ENCODE measurements at places on chromosomes 7 and 10.

- DNase-seq = no peak
Observed at GRCh38 chr7:133796782-133797745, 330.1 kb upstream of the LRGUK start.

DNA sequence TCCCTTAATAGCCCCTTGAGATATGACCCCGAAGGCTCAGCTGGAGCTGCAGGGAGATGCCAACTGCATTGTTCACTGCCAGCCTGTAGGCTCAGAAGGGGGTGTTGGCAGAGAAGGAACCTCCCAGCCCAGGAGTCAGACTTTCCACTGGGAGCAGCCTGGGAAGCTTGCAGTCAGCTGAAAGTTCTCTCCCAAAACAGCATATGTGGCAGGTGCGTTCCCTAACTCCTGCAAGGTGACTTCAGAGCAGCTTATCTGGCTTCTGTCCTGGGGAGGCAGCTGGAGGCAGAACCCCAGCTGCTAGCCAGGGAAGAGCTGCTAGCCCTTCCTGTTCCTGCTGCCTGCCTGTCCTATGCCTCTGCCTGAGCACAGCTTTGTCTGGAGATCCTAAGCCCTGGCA lies 8.1 kb downstream of the SFTPA2 start:
- no peak for DNase-seq

GRCh38 chr7:2932402-2933251 lies 88.5 kb upstream of the GNA12 start:
- no peak for DNase-seq

DNA sequence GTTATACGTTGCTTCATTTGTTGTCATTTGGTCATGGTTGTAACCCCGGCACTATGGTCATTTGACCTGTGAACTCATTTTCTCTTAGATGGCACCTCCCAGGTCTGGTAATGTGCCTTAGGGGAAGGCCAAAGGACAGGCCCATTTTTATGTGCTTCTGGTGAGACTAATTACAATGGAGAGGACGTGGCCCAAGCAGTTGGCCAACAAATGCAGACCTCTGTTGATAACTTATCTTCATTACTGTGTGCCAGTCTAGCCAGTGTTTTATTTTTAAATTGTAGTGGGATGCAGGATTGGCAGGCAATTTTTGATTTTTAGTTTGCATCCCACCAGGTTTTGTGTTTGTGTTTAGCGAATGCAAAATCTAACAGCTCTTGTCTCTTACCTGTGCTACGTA lies 321.5 kb upstream of the AKR1E2 start:
- DNase-seq = no peak

- no peak for DNase-seq
Observed at GRCh38 chr10:92681306-92681834, 8.4 kb upstream of the HHEX start.

DNA sequence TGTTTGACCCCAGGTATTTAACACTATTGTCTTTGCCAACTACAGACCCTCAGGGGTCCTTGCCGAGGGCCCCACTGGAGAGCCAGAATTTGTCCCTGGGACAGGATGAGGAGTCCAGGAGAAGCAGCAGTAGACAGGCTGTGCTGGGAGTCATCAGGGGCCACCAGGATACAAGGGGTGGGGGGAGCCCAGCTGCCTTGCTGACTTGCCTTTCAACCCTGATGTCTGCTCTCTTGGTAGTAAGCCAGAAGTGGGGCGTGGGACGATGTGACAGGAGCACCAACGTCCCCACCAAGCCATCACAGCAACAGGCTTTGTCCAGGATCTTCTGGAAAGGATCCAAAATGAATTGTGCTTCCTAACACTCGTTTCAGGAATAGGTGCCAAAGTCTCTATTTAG lies 62.4 kb upstream of the CDCA7L start:
- no peak for DNase-seq

DNA sequence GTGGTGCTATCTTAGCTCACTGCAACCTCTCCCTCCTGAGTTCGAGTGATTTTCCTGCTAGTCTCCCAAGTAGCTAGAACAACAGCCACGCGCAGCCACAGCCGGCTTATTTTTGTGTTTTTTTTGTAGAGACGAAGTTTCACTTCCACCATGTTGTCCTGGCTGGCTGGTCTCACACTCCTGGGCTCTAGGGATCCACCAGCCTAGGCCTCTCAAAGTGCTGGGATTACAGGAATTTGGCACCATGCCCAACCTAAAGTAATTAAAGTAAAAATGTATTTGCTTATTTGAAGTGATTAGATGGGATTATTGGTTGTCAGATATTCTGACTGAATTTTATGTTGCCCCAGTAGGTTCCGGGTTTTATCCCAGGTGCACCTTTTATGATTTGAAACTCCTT lies 22.7 kb downstream of the LUC7L2 start:
- DNase-seq = no peak

DNA sequence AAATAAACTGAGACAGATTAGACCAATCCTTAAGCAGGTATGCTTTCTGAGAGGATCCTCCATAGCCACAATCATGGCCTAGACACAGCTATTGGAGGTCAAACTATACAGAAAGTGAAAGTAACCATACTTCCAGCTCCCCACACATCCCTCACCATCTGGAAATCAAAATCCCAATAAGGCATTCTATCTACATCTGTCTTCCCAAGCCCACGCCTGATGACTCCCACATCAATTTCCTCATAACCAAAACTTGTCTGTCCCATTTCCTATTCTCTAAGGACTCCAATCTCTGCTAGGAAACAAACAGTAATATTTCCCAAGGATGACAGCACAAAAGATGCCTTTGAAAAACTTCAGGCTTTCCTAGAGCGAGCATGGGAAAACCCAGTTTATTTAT lies 247.3 kb upstream of the HPS1 start:
- no peak for DNase-seq

GRCh38 chr7:95957510-95957909 lies 185.2 kb downstream of the DYNC1I1 start:
- DNase-seq = no peak

DNA sequence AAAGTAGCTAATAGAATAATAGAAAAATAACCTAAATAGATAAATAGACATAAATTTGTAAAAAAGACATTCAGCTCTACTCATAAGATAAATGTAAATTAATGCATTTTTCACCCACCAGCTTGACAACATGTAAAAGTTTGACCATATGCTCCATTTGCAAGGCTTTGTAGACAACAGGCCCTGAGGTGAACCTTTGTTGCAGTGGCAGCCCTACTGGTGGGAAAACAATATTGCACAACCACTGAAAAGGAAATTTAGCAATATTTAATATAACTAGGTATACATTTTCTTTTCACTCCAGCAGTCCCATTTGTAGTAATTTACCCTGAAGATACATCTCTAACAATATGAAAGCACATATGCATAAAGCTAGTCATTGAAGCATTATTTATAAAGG lies 39.0 kb upstream of the ADRA2A start:
- DNase-seq = peak; percentile 34

GRCh38 chr10:98217801-98218200 lies 50.2 kb downstream of the LOXL4 start:
- peak; percentile 22 for DNase-seq

DNA sequence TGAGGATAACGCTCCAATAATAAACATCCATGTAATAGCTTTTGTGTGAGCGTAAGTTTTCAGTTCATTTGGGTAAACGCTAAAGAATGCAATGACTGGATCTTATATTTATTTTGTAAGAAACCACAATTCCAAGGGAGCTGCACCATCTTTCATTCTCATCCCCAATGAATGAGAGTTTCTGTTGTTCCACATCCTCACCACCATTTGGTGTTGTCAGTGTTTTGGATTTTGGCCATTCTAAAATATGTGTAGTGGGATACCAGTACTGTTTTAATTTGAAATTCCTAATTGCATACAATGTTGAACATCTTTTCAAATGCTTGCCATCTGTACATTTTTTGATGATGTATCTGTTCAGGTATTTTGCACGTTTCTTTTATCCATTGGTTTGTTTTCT lies 50.9 kb upstream of the SEMA3D start:
- DNase-seq = no peak

DNA sequence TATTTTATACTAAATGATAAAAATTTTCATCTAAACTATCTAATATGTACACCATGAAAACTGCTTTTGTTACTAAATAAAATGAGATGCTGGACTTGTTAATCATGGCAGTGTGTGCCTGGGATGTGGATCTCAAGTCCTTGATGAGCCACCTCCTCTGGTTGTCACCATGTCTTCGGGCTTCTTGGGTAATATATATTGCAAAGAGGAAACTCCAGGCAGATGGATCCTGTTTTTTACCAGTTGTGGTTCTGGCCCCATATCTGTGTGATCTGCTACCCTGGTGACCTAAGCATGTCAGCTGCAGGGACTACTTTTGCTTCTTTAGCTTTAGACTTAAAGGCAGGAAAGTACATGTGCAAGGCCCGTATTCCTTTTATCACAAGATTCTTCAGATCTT lies 46.2 kb downstream of the TMEM60 start:
- DNase-seq = peak; percentile 85

DNA sequence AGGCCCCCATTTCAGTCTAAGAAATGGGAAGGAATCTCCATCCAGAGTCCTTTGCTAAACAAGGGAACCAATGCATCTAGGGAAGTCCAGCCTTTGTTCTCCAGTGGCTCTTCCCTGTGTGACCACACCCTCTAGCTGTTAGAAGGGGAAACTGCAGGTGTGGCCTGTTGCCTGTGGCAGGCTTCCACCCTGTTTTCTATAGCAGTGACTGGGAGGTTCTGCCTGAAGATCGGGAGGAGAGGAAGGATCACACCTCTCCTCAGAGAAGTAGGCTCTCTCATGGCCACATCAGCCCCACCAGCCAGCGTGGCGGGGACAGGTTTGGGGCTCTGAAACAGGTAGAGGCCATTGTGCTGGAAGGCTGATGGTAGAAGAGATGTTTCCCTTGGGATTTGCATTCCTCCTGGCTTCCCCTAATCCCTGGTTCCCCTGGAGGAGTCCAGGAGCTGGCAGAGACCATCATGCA lies 47.7 kb upstream of the TRIM8 start:
- DNase-seq = peak; percentile 88

GRCh38 chr7:158327012-158327411 lies 260.6 kb downstream of the PTPRN2 start:
- DNase-seq = no peak

- no peak for DNase-seq
Observed at GRCh38 chr10:5553400-5554170, 28.8 kb downstream of the CALML3 start.

- no peak for DNase-seq
Observed at GRCh38 chr10:122307669-122308416, 36.7 kb downstream of the BTBD16 start.

GRCh38 chr10:16945593-16945992 lies 128.4 kb upstream of the RSU1 start:
- DNase-seq = no peak

- no peak for DNase-seq
Observed at GRCh38 chr10:113182154-113182553, 232.1 kb downstream of the TCF7L2 start.

DNA sequence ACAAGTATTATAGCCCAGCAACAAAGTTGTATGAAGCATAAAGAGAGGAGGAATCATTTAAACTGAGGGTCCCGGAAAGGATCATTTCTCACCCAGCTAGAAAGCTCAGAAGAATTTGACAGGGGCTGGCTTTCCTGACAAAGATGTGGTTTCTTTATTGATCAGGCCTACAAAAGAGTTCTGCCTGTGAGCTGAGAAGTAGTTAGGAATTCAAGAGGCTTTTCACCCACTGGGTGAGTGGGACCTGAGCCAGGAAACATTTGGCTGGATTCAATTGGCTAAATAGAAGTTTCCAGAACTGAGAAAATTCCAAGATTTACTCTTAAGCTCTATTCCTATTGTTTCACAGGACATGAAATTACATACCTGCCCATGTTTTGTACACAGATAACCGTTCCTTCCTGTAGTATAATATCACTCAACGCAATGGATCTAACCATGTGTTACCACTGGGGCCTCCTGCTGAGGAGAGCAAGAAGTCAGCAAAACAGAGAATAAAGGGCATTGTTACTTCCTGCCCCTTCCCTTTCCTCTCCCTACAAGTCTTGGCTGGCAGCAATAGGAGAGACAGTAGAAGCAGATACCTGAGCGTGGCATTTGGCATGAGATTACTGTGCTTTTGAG lies 53.9 kb upstream of the PAPSS2 start:
- DNase-seq = no peak

- DNase-seq = no peak
Observed at GRCh38 chr7:87129848-87130247, 22.4 kb upstream of the DMTF1 start.

DNA sequence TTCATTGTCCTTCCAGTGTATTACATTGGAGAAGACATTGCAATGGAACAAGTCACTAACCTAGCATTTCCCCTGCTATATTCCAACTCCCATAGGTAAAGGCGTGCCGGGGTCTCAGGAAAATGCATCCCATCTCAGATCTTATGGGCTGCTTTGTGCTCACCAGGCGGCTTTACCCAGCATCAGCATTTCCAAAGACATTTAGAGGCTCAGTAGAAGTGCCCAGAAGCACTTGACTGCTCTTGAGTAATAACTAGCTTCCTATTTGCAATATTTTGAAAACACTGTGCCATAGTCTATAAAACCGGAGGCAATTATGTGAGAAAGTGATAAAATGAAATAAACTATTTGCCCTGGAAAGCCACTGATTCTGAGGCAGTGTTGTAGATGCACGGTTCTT lies 415.0 kb upstream of the NPVF start:
- DNase-seq = no peak

GRCh38 chr7:33815336-33815735 lies 90.0 kb upstream of the BMPER start:
- no peak for DNase-seq

- DNase-seq = no peak
Observed at GRCh38 chr7:90025771-90026170, 128.5 kb upstream of the STEAP1 start.

GRCh38 chr10:79052291-79053080 lies 16.3 kb upstream of the ZMIZ1 start:
- DNase-seq = peak; percentile 87

DNA sequence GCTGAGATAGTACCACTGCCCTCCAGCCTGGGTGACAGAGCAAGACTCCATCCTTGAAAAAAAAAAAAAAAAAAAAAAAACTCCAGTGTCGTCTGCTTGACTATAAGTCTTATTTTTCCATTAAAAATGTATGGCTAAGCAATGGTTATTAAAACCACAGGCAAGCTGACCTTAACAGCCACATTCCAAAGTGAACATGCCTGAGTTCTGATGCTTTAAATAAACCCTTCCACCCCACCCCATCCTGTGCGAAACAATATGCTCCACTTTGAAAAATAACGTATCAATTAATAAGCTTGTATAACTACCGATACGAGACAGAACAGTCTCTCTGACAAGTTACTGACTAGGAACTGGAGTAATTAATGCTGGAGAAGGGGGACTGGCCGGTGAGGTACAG lies 63.7 kb downstream of the LARP4B start:
- no peak for DNase-seq
